Ascending aorta (tissue), 2 donors: ENCODE measurements at places on chromosomes 5 and 9. TPM values are rescaled to one million over a fixed set of nuclear protein-coding genes. Genes with fewer than 3 reads are reported as not detected.

- peaks cover 3% of the 10 kb centered on the region for H3K4me1 ChIP-seq
- H3K4me3 ChIP-seq = peak overlapping the region; percentile 38
- H3K27ac ChIP-seq = peak overlapping the region; percentile 66
- H3K36me3 ChIP-seq = no peaks in the 10 kb centered on the region
- no peaks in the 10 kb centered on the region for H3K27me3 ChIP-seq
Observed at GRCh38 chr5:125411744-125412560, 665.5 kb upstream of the ZNF608 start.

- H3K4me1 ChIP-seq = no peaks in the 10 kb centered on the region
- H3K36me3 ChIP-seq = no peaks in the 10 kb centered on the region
- no peak overlapping the region for H3K27ac ChIP-seq
- DNase-seq = no peak
- H3K4me3 ChIP-seq = no peak overlapping the region
Observed at GRCh38 chr5:164359260-164360255, 854.1 kb downstream of the MAT2B start.

Gene INSYN2B
- total RNA-seq = not detected

Gene PCA3
- not detected for total RNA-seq

Gene ESM1
- not detected for total RNA-seq
